Activated CD4-positive, CD25-positive, alpha-beta regulatory T cell (primary cell): ENCODE measurements at places on chromosomes 6 and 20.

DNA sequence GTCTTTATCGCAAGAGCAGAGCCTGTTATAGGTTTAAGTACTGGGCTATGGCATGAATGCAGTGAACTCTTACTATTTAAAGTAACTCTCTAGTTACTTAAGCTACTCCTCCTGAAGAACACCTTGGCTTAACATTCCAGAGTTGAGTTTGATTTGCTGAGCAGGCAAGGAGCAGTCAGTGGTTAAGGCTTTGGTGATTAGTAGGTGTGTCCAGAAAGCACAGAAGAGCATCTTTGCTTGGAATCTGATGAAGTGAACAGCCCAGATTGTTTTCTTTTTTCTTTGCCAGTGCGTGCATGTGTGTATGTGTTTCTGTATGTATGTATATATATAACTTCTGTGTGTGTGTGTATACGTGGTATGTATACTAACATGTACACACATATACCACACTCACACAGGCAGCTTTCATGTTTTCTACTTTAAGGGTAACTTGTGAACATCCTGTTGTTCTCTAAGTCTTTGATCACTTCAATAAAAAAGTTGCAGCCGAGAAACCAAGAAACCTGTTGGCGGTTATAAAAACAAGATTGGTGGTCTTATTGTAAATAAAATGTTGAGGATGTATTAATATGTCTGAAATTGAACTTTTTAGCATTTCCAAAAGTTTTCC, 56.2 kb upstream of the TULP4 start:
- DNase-seq = no peak

DNA sequence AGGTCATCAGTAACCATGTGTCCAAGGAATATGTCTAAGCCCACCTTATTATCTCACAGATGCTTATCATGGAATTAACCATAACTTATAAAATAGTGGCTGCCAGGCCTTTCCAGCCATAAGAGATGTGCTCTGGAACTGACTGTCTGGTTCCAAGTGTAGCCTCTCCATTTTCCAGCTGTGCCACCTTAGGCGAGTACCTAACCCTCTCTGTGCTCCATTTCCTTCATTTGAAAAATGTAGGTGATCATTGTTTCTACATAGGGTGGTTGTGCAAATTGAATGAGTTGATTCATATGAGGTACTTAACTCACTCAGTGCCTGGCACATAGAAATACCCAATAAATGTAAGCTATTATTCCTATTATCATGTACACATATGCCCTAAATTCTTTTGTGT, 102.5 kb upstream of the IYD start:
- DNase-seq = no peak

DNA sequence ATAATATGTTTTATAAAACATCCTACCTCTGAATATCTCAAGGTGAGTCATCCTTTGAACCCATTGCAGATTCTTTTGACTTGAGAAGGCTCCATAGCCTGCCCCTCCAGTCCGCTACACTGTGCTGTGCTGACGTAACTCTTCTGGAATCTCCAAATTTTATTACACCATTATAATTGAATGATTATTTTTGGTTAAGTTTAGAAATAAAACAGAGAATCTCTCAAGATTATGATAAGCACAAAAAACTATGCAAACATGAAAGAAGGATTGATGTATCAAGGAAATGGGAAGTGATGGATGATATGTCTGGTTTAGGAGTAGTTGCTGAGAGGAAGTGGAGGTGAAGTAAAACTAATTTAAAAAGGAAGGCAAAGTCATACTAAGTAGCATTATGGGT, 1021.3 kb downstream of the HACE1 start:
- DNase-seq = no peak

- DNase-seq = no peak
Observed at GRCh38 chr20:10076126-10077080, 41.6 kb downstream of the ANKEF1 start.

DNA sequence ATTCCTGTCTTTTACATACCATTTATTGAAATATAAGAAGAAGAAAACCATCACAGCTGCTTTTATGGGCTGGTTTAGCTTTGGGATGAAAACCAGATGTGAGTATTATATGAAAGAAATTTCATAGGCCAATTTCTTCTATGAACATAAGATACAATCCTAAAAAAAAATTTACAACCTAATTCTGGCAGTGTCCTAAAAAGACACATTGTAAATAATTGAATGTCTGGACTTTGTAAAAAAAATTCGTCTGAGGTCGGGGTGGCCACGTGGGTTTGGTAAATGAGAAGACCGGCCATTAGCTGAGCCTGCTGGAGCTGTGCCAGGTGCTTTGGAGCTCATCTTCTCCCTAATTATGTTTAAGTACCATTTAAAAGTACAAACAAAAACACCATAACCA, 26.8 kb downstream of the DACT2 start:
- DNase-seq = no peak

DNA sequence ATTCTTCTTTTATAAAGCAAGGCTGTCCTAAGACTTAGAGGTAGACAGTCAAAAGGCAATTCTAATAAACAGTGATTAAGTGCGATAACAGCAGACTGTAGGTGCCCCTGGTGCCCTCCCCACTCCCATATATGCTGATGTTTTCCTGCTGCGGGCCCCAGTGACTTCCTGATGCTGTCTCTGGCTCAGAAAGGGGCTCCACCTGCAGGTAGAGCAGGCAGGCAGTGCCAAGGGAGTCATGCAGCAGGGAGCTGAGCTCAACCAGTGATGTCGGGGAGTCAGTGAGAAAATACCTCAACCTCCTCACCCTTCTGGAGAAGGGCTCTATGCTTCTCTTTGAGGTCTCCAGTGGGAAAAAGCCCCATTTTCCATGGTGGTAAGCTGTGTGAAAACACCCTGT, 126.7 kb upstream of the SSTR4 start:
- DNase-seq = no peak

DNA sequence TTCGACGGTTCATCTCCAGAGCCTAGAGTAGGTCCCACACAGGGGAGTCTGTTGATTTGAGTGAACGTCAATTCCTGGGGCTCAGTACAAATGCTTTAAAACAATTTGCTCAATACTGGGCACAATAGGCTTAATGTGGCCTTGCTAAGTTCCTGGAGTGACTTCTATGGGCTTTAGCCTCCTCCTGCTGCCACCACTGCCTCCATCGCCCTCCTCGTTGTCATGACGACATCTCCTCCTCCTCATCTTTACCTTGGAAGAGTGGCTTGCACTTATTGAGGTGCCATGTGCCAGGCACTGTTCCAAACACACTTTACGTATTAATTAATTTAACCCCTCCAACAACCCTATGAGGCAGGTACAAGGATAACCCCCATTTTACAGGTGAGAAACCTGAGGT, 11.8 kb upstream of the ZMYND8 start:
- no peak for DNase-seq
